ENCODE measurements at places on chromosomes 12 and 14.

- DNase-seq = no peak
Observed at GRCh38 chr12:87467936-87468335, 561.3 kb downstream of the C12orf50 start.

DNA sequence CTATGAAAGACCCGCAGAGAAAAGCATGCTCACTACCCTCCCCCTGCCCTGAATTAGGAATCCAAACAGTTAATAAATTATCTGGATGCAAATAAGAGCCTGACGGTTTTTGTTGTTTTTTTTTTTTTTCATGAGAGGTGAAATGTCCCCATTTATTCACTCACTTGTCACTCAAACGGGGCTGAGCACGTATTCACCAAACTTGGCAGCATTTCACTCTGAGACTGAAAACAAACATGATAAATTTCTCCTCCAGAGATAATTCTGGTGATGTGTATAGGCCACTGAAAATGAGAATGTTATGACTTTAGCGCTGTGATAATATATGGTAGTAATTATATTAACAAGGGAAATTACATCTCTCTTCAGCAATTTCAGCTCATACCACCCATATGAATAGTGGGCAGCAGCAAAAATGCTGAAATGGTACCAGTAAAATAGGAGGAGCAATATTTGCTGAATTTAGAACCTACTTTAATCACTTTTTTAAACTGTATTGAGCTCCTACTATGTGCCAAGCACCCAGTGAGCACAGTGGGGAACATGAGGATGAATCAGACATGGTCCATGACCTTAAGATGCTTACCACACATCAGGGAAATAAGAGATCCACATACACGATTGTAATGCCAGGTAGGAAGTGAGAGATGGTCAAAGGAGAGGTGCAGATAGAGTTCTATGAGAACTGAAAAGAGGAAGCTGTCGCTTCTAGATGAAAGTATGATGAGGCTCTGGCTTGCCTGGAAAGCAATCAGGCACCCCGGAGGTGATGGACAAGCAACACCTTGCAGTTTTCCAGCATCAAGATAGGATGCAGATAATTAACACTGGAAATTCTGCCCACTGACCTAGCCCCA, 286.5 kb upstream of the TMPO start:
- no peak for DNase-seq

GRCh38 chr12:102903337-102904007, 13.6 kb downstream of the PAH start:
- no peak for DNase-seq

DNA sequence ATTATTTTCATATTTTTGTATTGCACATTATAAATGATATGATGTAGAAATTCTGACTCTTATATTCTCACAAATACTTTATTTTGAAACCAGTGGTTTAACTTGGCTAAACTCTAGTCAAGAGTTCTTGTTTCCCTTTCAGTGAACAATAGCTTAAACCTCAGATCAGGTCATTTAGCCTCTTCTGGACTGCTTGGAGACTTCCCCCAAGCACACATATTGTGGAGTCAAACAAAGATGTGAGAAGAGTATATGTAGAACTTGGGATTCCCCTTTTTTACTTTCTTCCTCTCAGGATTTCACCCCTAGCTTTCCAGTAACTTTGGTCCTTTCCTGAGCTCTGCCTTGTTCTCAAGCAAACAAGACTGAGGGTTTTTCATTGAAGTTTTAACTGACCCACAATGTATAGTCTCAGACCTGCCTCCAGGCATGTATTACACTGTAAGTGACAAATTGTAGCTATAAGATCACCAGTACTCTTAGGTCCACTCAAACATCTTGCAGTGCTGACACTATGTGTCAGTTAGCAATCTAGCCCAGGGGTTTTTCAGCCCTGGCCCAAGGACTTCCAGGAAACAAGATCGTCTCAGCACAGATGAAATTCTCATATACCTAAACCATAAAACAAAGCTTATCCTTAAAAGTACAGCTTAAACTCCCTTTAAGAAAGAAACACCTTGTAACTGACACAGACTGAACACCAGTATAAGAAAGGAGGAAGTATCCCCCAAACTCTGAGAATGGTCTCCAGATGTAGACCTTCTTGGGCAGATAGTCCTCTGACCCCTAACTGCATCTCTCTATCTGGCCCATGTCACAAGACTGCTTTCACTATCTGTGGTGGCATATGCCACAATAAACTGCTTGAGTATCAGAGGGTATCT, 98.6 kb downstream of the SLC6A15 start:
- no peak for DNase-seq

- DNase-seq = no peak
Observed at GRCh38 chr14:96151242-96151641, 53.4 kb upstream of the BDKRB2 start.

Data from SHP77 (cell line).